Epithelial cell of prostate (primary cell): ENCODE measurements at places on chromosomes 3 and 15.

DNA sequence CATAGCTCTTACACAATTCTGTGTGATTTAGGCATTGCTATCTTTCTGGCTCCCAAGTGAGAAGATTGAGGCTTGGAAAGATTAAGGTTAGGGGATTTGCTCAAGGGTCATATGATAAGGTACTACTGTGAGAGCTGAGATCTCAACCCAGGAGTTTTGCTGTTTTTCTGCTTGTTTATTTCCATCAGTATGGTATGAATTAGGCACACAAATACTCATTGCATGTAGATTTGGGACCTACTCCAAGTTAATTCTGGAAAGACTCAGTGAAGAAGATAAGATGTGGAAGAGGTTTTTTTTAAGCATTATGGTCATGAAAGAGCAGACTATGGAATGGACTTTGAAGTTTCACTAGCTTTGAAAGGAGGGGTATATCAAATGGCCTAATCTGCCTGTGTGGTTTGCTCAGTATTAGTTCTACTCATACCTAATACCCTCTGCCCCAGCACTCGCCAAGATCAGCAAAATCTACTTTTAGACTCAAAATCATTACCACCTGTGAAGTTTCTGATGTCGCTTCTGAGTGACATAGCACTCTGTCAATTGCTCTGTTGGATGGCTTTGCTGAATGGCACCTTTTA is 12.5 kb downstream of the MBNL1 start:
- DNase-seq: no peak

DNA sequence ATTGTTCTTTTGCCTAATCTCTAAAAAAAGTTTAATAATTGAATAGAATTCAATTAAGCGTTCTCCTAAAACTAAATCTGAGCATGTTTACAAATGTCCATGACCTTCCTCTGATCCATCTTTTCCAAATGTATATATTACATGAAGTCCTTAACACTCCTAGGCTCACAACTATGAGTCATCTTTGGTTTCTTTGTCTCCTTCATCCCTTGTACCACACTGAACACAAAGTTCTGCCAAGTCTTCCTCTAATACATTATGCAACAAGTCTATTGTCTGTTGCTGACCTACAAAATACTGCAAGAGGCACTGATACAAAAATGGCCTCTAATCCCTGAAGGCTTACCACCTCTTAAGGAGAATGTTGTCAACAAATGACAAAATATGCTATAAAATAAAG is 550.2 kb downstream of the PYDC2 start:
- no peak for DNase-seq

DNA sequence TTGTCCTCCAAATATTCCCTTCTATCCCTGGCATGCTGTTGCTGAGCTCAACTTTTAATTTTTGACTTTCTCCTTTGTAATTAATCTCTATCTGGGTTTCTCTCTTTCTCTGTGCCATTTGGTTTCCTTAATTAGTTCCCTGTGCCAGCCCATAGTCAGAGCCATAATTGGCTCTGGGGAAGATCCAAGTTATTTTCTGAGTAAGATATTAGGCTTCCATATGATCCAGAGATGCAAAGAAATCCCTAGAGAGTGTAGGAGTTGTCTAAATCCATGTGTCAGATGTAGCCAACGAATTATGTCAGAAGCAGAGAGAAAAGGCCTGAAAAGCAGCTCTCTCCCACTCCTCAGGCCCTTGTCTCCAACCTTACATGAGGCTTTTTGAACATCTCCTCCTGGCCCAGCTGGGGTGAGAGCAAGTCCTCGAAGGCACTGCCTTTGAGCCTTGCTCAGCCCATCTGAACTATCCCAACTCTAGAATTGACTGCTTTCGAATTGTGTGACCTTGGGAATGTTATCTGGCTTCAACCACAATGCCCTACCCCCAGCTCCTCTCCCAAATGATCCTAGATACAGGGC is 46.4 kb downstream of the MOBP start:
- DNase-seq: no peak

GRCh38 chr3:189325454-189325853 is 153.7 kb downstream of the TPRG1 start:
- no peak for DNase-seq
